ENCODE measurements at places on chromosomes 6 and 20.

DNA sequence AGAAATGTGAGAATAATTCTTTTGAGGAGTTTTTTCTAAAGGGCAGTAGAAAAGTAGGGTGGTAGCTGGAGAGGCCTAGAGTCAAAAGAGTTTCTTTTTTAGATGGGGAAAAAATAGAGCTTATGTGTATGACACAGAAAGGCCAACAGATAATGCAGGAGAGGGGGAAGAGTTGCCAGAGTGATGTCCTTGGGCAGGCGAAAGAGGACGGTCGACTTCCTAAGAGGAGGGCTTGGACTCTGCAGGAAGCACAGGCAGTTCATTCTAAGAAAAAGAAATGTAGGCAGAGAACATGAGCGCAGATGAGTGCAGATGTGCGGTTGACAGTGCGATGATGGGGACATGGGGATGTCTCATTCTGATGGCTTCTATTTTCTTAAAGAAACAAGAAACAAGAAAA lies 68.9 kb downstream of the PAK5 start:
- no peak for DNase-seq

GRCh38 chr6:76466286-76466685 lies 393.8 kb upstream of the IMPG1 start:
- no peak for DNase-seq

DNA sequence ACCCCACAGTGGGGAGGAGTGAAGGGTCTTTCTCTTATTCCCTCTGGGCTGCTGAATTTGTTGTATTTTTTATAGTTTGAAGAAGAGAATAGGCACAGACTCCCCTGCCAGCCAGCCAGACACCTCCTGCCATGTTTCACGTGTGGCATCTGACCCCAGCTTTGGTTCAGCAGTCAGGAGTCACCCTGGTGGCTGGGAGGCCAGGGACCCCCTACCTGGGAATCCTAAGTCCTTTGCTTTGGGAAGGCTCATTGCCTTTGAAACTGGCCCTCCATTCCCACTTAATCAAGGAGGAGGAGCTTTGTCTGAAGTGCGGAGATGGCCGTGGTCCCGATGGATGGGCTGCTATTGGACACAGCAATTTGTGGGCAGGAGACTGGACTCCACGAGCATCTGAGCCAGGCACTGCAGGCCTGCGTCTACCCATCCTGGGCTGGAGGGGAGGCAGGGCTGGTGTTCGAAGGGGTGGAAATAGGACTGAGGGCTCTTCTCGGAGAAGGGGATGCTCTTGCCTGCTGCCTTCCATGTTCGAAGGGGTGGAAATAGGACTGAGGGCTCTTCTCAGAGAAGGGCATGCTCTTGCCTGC lies 196.1 kb downstream of the DLL1 start:
- no peak for DNase-seq

- no peak for DNase-seq
These were observed 52.1 kb upstream of the RNF182 start for GRCh38 chr6:13872681-13873080.

GRCh38 chr20:24109537-24109936 lies 121.0 kb upstream of the GGTLC1 start:
- no peak for DNase-seq

GRCh38 chr6:31299511-31299910 lies 27.6 kb upstream of the HLA-C start:
- no peak for DNase-seq

DNA sequence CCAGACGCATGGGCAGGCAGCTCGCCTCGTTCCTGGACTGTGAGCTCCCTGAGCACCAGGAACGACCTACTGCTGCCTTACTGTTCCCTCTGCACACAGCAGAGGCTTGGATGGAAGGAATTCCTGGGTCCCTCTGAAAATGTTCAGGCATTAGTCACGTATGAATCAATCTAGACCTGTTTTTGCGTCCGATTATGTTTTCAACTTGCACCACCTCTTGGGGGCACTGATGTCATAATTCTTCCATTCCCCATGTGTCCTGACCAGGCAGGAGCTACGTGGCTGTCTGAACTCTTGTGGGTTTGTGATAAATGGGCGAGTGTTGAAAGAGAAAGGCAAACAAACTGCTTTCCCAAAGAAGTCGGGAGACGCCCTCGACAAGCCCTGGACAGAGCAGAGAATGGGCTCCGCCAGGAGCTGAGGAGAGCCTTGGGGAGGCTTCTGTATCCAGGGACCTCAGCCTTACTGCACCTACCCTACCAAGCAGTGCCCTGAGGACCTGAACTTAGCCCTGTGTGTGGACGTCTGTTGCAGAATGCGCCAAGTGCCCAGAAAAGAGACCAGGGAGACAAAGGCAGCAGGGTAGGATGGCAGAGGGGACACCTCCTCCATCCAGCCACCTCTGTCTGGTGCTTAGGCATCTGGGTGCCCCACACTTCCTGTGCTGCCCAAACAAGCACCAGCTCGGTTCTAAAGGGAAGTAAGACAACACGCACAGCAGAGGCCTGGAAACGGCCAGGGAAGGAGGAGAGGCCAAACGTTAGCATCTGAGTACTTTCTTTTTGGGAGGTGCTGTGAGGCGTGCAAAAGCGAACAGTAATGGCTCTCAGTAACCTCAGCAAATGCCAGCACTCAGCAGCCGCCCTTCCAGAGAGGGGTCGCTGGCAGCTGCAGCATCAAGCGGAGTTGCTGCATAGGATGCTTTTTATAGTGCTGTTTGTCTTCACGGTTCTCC lies 124.2 kb downstream of the LY86 start:
- no peak for DNase-seq

DNA sequence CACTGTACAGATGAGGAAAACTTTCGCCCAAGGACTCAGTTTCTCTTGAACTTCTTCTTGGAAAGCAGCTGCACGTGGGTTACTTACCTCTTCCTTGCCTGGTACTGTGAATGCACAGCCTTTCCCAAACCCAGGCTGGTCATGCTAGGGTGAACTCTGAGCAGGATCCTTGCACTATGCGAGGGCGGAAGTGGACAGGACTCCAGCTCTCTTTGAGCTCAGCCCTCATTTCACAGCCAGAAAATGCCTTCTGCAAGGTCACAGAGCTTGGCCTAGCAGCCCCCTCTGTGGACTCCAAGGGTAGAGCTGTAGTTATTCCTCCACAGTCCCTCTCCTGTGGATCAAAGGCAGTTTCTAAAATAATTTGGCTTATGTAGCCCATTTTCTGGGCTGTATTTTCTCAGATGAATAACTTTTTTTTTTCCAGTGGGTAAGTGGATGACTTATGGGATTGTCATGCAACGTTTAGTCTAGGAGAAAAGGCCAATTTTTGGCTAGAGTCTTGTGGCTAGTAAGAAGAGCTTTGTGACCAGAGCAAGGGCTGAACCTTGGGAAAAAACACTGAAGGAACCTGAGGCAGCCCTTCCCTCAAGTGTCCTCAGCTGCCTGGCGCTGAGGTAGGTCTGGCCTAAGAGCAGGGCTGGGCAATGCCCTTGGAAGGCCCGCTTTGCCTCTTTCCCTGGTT lies 172.7 kb downstream of the SCP2D1 start:
- no peak for DNase-seq

DNA sequence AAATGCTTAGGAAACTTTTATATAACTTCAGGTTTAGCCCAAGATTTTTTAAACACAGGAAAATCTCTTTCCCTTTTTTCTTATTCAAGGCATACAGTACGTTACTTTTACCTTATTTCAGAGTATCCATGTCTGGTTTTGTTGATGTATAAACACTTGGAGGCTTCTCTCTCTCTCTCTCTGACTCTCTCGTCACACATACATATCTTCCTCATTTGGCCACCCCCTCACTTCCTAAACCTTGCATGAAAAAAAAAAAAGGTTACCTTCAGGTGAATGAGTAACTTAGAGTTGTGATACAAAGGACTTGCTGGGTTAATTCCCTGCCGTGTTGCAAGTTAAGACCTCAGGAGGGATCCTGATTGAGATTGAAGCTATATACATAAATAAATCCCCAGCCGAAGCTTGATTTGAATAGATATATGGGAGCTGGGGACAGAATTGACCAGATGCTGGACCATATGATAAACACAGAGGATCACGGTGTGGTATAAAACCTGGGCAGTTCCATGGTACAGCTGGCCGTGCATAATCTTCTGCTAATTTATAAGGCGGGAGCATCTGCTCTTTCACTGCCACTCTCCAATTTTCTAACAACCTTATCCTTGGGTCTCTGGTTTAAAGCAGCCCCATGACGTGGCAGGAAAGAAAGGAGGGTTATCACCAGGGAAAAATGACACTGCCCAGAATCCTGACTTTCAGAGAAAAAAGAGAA lies 55.1 kb upstream of the IL20RA start:
- no peak for DNase-seq

GRCh38 chr6:157867155-157867559 lies 44.1 kb downstream of the SNX9 start:
- DNase-seq: no peak

DNA sequence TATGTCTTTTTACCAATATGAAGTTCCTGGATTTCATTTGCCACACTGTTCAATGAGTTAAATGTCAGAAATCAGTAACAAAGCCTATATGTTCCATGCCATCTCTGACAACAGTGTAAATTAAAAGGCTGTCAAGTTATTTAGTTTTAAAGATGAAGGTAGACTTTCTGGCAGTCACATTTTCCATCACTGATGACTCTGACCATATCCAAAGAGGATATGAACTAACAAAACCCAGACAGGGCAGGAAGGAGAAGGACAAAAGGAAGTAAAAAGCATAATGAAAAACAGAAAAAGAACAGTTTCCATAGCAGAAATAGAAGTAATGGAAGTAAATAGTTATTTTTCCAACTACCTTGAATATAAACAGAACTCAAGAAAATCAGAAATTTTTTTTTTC lies 242.3 kb downstream of the UBE3D start:
- no peak for DNase-seq

DNA sequence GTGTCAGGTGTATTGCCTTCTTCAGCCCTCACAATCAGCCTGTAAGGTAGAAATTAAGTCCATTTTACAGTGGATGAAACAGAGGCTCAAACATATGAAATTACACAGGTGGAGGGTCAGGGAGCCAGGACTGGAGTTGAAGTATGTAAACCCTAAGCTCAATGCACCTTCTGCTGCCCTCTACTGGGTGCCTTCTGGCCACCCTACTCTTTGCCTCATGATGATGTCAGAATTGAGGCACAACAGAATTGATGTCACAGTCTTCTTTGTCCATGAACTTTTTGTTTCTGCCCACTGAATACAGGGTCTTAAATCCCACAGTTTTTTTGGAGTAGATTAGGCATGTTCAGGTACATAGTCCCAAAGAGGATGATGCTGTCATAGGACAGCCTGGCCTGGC lies 400.8 kb upstream of the CHD6 start:
- DNase-seq: no peak

GRCh38 chr20:56200456-56200855 lies 48.1 kb upstream of the MC3R start:
- no peak for DNase-seq

DNA sequence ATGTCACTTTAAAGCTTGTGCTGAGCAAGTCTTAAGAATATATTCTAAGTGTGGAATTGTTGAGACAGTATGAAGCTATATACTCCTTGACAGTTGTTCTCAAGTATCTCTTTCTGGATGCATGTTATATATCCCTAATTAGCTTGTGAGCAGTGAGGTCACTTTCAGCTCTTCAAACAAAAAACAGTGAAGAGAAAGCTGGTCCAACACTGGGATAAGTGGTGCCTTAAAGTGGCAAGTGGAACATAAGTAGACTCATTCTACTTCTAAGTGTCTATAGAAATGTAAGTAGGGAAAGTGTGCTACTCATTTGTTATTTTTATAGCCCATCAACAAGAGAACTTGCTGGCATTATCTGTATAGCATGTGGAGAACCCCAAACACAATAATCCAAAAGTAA lies 133.1 kb upstream of the BACH2 start:
- no peak for DNase-seq

GRCh38 chr6:158666628-158667359 lies 16.9 kb downstream of the SYTL3 start:
- no peak for DNase-seq

GRCh38 chr6:80316686-80317231 lies 210.3 kb downstream of the BCKDHB start:
- DNase-seq: no peak

DNA sequence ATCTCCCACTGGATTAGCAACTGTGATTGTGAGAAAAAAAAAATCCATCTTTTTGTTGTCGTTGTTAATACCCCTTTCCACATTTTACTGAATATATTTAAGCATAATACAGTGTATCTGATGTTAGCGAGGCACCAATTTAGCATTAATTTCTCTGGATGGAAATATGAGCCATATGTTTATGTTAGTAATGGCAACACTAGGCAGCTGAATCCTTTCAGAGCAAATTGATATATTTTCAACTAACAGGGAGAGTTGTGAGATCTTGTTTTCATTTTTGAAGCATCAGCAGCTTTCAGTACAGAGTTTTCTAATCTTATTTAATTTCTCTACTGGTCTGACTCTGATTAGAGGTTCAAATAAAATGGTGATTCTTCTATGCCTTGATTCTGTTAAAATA lies 84.8 kb upstream of the HDAC2 start:
- no peak for DNase-seq

GRCh38 chr6:157034436-157035230 lies 257.5 kb downstream of the ARID1B start:
- DNase-seq: no peak

DNA sequence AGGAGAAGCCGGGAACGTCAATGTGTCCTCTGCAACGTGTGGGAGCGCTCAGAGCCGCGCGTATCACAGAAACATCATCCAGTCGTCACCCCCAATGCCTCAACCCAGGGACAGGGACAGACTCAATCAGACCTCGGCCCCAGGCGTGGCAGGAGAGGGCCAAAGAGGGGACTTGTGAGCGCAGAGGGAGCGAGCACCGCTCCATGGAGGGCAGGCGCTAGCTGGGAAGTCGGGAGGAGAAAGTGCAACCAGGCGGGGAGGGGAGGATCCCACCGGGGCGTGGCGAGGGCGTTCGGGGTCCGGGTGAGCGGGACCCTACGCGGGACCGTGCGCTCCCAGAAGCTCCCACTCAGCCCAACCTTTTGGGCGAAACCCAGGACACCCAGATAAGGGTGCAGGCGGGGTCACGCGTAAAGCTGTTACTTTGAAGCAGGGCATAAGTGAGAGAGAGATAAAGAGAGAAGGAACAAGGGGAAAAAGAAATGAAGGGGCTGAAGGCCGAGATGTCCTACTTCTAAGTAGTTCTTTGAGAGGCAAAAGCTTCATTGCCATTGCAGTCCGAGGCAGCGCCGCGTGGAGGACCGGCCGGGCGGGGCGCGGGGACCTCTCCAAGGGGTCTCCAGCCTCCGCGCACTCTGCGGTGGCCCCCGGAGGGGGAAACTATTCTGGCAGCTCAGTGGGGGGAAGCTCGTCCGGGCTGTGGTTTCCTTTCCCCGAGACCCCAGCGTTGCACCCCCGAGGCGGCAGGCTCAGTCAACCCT lies 862 bp upstream of the SOBP start:
- DNase-seq: peak; percentile 15

- no peak for DNase-seq
These were observed 203.0 kb downstream of the KCNQ5 start for GRCh38 chr6:72824833-72825232.

DNA sequence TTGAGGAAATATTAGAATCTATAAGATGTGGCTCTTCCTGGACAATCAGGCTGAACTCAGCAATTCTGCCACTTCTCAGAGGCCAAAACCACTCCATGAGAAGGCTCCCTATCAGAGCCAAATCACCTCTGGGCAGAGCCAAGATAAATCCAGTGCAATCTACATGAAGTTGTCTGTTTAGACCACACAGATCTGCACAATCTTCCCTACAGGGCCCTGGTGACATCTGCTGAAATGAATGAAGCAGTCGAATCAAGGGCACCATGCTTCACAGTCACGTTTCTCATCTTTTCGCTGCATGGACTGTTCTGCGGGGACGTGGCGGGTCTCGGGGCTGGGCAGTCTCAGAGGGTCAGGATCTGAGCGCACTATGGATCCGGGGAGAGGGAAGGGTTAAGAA lies 60.1 kb upstream of the CD93 start:
- no peak for DNase-seq

GRCh38 chr20:23192469-23192868 lies 106.3 kb upstream of the CD93 start:
- no peak for DNase-seq
